ENCODE measurements at places on chromosomes 6 and 20.

DNA sequence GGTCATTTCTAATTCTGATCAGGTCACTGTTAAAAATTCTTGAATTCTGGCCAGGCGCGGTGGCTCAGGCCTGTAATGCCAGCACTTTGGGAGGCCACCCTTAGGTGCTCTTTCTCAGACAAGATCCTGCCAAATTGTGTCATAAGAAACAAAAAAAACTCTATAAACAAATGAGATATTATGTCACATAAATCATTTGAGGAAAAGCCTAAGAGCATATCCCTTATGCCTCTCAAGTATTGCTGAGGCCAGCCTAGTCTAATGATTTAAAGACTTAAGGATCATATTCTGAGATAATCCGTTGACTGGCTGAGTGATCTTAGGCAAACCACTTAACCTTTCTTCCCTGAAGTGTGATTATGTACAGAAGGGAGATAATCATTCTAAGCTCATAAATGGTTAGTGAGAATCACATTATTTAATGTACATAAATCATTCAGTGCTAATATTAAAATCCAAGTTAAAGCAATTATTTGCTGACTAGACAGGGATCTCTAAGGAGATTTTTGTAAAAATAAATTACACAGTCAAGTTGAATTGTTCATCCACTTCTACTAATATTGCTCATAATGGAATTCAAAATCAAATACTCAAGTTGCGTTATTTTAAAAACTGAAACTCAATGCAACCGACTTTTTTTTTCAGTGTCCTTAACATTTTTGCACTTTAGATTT is 365.4 kb downstream of the PHF3 start:
- no peak for DNase-seq

DNA sequence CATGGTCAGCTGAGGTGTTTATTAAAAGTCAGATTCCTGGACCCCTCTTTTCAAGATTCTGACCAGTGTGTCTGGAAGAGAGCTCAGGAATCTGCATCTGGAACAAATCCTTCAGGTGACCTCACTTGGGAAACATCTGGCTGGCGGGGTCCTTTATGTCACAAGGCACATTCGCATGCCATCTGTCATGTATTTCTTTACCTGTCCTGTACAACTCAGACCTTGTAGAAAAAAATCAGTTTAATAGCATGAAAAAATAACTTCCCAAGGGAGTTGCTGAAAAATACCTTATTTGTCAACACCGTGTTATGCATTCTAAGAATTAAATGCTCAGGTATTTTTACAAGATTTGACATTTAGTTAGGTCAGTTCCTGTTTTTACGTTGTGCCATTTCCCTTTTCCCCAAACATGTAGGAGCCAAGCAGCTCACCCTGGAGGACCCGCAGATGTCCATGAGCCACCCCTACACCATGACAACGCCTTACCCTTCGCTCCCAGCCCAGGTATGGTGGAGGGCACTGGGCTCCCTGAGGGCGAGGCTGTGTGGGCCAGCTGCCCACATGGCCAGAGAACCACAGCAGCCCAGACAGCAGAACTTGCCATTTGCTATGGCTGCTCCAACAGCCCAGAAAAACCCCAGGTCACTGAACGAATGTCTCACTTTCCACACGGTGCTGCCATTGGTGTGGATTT is 4.0 kb downstream of the IRF4 start:
- no peak for DNase-seq

DNA sequence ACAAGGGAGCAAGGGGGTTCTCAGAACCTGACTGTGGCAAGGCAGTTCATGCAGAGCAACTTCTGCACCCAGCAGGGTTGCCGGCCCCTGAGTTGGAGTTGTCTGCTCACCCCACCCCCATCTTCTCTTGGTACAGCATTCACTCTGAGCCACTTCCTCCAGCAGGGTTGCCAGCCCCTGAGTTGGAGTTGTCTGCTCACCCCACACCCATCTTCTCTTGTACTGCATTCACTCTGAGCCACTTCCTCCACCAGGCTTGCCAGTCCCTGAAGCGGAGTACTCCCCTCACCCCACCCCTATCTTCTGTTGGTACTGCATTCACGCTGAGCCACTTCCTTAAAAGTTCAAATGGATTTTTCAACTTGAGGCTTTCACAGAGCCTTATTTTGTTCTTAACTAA is 79.7 kb upstream of the SYNDIG1 start:
- no peak for DNase-seq

DNA sequence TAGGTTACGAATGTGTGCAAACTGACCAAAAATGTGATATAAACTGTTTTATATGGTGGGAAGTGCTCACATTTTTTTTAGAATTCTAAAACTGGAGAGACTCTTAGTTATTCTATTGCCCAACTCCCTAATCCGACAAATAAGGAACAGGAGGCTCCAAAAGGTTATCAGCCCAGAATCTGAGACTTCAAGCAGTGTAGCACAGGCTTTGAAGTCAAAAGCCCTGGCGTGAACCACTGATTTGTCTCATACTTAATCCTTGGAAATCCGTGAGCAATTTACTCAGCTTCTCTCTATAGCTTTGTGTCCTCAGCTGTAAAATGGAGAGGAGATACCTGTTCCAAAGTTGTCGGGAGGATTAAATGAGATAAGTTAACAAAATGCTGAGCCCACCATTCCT is 368.8 kb upstream of the SASH1 start:
- DNase-seq: no peak

DNA sequence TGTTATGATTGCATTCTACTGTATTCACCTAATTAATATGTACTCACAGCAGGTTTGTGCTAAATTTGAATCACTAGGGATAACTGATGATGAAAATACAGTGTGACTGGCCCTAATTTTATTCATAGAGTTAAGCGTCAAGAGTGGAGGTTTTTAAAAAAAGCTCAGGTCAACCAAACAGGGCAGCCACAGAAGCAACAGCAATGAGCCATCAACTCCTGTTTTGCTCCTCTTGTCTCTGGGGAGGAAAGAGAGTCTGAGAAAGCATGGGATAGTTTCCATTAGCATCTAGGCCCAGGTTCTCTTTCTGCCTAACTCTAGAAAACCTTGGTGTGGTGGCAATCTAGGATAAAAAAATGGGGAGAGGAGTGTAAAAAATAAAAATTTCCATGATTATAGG is 122.1 kb downstream of the OGFRL1 start:
- no peak for DNase-seq

DNA sequence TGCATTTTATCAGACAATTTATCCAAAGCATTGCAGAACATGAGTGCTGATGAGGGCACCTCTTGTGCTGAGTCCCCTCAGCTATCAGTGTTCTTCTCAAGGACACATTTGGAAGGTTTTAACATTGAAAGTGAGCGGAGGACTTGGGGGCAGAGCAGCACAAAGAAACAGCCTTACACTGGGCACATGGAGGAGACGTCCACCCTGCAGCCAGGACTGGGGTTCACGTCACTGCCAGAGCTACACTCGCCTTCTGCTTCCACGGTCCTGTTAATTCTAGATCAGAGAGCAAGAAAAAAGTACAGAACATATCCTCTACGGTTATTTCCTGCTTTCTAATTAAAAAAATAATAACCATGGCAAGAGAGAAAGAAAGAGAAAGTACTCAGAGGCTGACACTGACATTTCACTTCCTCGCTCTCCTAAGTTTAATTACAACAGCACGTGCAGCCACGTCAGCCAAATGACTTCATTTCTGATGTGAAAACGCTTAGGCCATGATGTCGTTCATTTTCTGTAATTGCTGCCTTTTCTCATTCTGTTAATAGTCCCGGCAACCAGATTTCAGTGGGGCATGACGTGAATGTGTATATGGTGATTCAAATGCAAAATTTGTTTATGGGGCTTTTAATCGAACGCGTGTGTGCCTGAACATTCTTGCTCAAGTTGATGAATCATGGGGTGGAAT is 5.1 kb downstream of the PRND start:
- no peak for DNase-seq

DNA sequence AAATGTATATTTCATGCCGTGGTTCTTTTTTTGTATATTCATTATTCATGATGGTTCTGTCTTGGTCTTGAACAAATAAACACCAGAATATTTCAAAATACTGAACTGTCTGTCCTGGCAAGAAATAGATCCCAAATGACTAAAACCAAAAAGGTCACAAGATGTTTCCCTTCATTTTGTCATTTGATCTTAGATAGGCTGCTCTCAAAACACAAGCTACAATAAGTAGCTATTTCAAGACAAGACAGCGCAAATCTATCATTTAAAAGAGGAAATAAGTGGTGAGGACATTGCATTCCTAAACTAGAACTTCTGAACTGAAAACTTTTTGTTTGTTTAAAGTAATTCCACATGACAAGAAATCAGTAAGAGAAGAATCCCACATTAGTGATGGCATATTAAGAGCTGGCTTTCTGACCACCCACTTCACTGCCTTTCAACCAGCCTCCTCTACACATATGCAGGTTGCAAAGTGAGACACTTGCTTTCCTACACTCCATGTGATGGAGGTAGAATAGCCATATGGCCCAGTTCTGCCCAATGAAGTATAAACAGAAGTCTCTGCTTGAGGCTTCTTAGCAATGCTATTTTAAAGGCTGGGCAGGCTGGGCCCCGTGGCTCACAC is 54.4 kb upstream of the CCDC28A start:
- DNase-seq: no peak

- no peak for DNase-seq
Measured at GRCh38 chr20:17358854-17359253, 132.0 kb downstream of the PCSK2 start.

Data from forelimb muscle (tissue), 1 donor.